T-helper 17 cell (primary cell): ENCODE measurements at places on chromosomes 3 and 15.

GRCh38 chr15:76206325-76206976 is 104.8 kb downstream of the ETFA start:
- no peak for DNase-seq

- no peak for DNase-seq
Measured at GRCh38 chr3:72137865-72138861, 353.2 kb upstream of the PROK2 start.

- no peak for DNase-seq
Measured at GRCh38 chr15:67685008-67685599, 140.2 kb upstream of the SKOR1 start.

DNA sequence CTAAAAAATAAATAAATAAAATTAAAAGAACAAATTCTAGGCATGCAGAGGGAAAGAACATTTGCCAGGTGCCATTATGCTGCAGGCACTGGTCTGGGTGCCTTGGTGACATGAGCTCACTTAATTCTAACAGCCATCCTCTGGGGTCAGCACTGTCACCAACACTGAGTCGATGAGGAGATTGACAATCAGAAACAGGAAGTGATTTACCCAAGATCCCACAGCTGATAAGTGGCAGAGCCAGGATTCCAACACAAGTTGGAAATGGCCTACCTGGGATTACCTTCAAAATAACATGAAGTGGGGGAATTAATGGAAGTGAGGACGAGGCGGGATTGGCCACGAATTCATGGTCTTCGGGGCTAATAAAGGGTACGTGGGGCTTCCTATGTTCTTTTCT is 3.6 kb downstream of the PLIN1 start:
- no peak for DNase-seq

DNA sequence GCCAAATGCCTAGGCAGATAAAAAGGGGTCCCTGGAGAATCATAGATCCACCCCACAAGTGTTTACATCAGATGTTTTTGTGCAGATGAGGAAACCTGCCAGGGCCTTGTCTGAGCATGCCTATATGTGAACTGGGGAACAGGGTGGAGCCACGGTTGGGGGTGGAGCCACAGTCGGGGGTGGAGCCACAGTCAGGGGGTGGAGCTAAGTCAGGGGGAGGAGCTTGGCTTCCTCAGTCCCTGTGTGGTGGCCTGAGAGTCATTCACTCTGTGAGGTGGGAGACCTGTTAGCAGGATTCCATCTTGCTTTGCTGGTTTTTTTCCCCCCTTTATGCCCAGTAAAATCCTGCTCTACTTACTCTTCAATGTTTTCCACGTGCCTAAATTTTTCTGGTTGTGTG is 57.8 kb upstream of the TGFBR2 start:
- no peak for DNase-seq

- DNase-seq = no peak
Measured at GRCh38 chr15:71678191-71678590, 132.2 kb upstream of the NR2E3 start.

- no peak for DNase-seq
Measured at GRCh38 chr15:39400821-39401550, 179.9 kb upstream of the THBS1 start.

DNA sequence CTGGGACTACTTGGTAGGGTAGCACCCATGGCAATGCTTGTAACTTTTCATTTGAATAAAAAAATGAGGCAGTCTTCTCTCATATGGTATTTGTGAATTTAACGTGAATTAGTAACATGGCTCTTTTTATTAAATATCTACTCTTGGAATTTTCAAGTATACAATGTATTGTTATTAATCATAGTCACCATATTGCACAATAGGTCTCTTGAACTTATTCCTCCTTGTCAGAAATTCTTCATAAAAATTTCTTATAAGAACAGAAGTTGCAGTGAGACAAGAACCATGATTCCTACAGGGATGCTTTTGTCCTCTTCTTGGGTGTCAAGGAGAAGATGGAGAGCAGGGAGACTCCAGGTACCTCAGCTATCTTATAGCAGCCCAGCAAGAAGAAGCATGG is 203.8 kb upstream of the FEZF2 start:
- no peak for DNase-seq

- DNase-seq = no peak
Measured at GRCh38 chr15:48559285-48559684, 86.2 kb downstream of the FBN1 start.

DNA sequence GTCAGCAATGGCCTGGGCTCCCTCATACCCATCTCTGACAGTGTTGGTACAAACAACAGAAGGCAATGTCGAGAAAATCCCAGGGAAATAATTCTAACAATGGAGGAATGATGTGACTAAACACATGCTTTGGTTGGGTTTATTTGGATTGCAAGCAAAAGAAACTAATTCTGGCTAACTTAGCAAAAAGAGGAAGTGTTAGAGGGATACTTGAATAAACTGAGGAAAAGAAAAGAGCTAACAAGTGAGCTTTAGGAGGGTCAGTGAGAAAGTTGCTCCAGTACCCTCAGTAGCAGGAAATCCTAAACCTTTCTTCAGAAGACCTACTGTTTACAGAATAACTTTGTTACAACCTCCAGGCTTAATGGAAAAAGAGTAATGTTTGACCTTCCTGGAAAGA is 264.6 kb upstream of the WNT5A start:
- no peak for DNase-seq

DNA sequence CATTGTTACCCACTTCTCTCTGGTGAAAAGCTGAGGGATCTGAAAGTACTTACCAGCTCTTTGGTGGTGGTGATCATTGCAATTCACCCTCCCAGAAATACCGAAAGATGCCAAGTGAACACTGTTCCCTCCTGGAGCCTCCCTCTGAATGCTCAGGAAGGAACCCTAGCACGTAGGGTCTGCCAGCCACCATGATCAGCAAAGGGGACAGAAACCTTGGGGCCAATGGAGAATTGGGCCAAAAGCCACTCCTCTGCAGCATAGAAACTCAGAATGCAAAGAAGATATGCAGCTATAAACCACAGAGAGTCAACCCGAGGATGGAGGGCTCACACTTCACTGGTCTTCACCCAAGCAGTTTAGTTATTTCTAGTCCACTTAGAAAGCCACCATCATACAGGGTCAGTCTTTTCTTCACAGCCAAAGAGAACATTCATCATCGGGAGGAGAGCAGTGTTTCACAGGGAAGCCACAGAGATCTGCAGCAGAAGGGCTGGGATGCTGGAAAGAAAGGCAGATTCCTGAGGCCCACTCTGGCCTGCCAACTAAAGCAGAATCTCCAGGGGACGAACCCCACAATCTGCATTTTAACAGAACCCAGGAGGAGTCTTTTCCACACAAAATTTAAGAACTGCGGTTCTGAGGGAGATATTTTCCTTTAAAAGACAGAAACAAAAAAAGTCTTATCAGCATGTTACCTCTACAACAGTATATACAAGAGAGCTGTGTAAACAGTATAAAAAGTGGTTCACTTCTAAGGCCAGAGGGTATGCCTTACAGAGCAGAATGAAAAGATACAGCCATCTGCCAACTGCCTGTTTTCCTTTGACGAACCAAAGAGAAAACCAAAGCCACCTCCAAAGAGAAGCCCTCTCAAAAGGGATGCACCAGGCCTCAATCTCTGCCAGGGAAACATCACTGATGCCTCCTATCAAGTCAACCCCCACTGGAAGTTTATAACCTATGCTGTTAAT is 11.3 kb downstream of the TBC1D2B start:
- DNase-seq = no peak

DNA sequence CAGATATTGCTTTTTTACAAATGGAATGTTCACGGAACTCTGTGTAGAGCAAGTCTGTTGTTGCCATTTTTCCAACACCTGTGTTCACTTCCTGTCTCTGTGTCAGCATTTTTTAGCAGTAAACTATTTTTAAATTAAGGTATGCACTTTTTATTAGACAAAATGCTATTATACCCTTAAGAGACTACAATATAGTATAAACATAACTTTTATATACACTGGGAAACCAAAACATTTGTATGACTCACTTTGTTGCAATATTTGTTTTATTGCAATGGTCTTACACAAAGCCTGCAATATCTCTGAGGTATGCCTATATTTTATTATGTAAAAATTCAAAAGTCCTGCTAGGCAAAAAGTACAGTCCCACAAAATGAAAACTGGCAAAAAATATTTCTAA is 39.8 kb upstream of the FGF7 start:
- DNase-seq = no peak

DNA sequence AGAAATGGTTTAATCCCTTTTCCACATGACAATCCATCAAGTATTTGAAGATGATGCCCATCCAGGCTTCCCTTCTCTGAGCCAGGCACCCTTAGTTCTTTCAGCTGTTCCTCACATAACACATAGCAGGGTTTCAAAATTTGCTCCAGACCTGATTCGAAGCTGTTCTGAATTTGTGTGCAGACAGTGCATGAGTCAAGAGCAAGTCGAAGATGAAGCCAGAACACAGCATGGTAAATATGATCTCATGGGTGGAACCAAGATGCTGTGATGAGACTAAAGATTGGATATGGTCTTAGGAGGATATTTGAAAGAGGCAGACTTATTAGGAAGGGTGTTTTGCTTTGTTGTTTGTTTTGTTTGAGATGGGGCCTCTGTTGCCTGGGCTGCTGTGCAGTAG is 32.6 kb upstream of the PDE8A start:
- DNase-seq = no peak

DNA sequence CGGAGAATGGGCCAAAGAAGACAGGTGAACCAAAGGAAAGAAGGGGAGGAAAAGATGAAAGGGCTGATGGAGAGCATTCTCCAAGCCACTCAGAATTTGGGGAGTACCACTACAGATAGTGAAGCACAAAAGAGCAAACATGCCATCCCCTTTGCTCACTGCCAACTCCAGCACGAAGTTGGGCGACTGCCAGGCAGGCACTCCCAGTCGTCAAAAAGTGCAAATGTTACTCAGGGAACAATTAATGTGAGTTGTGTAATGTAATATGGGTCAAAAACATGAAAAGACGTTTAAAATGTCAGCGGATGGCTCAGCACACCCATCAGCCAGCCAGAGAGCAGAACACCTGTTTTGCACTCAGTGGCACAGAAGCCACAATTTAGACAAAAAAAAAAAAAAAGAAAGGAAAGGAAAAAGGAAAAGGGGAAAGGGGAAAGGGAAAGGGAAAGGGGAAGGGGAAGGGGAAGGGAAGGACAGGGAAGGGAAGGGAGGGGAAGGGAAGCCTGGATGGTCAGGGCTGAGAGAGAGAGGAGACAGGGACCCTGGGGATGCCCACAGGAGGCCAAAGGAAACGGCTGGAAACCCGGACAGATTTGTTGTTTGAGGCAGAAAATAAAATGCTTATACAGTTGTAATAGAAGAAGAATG is 82.7 kb downstream of the COL8A1 start:
- no peak for DNase-seq
